ENCODE measurements at places on chromosomes 11 and 22. TPM values are rescaled to one million over a fixed set of nuclear protein-coding genes. Genes with fewer than 3 reads are reported as not detected.

DNA sequence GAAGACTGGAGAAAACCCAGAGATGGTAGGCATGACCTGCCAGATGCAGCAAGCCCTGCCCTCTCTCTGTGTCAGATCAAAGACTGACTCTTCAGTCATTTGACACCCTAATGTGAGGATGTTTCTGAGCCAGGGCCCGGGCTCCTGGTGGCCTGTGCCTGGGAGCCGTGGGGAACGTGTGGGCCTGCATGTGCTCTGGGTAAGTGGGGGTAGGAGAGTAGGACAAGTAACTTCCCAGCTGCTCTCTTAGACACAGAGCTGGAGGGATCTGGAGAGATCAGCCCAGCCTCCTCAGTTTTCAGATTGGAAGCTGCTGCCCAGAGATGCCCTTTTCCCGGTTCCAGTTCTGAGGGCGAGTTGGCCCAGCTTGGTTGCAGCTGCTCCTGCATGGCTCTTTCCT is 110.8 kb downstream of the TEAD1 start:
- no peak for DNase-seq

DNA sequence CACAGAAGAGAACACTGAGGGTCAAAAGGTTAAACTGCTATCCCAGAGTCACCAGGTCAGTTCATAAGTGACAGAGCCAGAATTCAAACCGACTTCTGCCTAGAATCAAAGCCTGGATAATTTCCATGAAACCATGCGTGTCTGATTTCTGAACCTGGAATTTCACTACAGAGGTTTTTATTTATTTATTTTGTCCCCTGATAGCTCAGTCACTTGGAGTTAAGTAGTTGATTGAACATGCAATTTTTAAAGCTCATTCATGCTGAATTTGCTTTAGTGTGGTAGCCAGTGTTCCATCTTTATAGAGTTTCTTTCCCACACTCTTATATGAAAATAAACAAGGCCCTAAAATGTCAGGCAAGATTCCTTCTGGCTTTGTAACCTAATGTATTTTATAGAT is 93.2 kb downstream of the NAV2 start:
- DNase-seq: no peak

GRCh38 chr11:45341372-45341771 is 55.2 kb upstream of the SYT13 start:
- DNase-seq: no peak

DNA sequence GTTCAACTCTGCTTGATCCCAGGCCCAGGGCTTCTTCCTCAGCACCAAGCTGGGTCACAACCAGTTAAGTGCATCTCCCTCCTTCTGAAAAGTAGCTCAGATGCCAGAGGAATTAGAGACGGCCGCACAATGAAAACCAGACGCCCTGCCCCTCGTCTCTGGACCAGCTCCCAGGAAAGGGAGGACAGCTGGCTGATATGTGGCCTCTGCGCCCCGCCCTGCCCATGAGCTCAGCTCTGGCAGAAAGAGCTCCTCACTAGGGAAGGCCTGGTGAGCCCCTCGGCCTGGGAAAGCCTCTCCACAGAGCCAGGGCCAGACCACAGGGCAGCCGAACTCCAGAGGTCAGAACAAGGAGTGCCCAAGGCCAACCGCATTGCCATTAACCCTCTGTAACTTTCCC is 18.1 kb upstream of the SCGB1A1 start:
- DNase-seq: no peak

DNA sequence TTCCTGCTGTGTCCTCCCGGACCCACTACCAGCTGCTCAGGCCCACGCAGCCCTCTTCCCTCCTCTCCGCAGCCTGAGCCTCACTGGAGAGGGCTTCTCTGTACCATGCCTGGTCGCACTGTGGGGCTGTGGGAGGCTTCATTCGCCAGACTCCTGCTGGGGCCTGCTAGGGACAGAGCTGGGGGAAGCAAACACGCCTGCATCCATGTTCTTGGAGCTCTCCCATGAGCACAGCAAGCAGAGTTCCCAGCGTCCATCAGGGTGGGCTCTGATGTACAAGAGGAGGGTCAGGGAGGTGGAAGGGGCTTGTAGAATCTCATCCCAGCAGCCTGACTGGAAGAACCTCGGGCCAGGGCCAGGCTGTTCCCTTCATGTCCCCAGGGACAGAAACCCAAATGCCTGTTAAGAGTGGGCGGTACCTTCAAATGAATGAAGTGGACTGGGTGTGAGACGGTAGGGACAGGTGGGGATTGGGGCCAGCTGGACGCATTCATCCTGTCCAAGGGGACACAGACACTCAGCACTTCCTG is 59.9 kb downstream of the MPPED1 start:
- no peak for DNase-seq

- no peak for DNase-seq
Measured at GRCh38 chr11:115974703-115975102, 470.5 kb upstream of the CADM1 start.

GRCh38 chr11:2266586-2267305 is 3.6 kb downstream of the ASCL2 start:
- no peak for DNase-seq

The HEPHL1 gene
- total RNA-seq: not detected

The OR51F1 gene
- total RNA-seq: not detected
